Left renal pelvis (tissue), 4 donors: ENCODE measurements at places on chromosomes 6 and 20.

DNA sequence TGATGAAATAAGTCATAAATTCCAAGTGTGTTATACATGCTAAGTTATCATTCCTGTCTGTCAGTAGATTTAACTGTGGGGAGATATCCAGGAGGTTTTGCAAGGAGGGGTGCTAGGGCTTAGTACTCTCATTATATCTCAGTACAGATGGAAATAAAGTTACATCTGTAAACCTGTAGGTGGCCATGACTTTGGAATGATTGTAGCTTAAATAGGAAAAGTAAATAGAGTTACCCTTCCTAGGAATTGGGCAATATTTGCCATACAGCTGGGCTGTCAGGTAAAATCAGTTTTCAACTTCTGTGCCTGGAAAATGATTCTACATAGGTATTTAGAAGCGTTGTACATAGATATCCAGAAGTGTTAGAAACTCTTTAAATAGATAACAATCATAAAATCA is 19.8 kb upstream of the TGM3 start:
- no peak for DNase-seq

DNA sequence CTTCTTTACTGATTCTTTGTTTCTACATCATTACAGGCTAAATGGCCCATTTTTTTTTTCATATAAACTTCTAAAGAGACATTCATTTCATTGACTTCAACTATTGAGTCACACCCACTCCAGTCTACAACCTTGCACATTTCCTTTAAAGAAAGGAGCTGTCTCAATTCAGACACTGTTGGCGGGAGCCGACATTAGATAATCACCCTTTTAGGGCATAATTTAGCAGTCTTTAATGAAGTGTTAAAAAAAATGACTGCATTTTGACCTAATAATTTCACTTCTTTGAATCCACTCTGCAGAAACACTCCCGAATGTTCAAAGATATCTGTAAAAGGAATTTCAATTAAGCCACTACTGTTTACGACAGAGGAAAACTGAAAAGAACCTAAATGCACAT is 1.5 kb downstream of the EPM2A start:
- no peak for DNase-seq

DNA sequence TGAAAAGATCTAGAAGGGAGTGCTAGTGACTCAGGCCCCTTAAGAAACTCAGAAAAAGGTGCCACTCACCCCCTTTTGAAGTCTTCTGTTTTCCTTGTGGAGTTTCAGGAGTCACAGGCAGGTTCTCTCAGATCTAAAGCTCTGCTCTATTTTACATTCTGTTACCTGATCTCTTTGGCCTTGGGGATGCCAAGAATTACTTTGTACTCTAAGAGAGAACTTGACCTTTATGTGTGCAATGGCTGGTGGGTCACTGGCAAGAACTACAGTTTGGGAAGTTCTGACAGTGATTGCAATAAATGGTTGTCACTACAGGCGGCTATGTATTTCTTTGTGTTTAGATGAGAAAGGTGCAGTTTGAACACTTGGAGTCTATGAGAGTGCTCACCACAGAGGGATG is 24.2 kb upstream of the ENPP4 start:
- no peak for DNase-seq

- no peak for DNase-seq
These were observed 85.7 kb downstream of the TMEM170B start for GRCh38 chr6:11623272-11623671.

GRCh38 chr20:45038745-45039474 is 62.0 kb downstream of the KCNS1 start:
- DNase-seq, result no peak

DNA sequence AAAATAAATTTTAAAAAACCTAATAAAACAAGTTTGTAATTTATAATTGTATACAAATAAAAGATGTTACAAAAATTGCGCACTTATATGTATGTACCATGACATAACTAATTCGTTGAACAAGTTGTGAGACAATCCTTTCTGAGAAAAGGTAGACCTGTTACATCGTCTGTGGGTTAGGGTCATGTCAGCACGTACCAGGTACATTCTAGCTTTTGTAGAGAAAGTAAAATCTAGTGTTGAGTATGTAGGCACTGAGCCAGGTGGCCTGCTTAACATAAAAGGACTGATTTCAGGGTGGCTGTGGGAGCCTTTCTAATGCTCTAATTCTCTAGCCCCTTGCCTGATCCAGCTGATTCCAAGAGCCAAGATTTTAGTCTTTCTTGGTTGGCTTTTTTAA is 10.4 kb downstream of the RPL7L1 start:
- DNase-seq, result no peak

DNA sequence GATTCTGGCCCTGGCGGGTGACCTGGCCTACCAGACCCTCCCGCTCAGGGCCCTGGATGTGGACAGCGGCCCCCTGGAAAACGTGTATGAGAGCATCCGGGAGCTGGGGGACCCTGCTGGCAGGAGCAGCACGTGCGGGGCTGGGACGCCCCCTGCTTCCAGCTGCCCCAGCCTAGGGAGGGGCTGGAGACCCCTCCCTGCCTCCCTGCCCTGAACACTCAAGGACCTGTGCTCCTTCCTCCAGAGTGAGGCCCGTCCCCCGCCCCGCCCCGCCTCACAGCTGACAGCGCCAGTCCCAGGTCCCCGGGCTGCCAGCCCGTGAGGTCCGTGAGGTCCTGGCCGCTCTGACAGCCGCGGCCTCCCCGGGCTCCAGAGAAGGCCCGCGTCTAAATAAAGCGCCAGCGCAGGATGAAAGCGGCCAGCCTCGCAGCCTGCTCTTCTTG is 868 bp upstream of the SLC2A4RG start:
- DNase-seq, result no peak

DNA sequence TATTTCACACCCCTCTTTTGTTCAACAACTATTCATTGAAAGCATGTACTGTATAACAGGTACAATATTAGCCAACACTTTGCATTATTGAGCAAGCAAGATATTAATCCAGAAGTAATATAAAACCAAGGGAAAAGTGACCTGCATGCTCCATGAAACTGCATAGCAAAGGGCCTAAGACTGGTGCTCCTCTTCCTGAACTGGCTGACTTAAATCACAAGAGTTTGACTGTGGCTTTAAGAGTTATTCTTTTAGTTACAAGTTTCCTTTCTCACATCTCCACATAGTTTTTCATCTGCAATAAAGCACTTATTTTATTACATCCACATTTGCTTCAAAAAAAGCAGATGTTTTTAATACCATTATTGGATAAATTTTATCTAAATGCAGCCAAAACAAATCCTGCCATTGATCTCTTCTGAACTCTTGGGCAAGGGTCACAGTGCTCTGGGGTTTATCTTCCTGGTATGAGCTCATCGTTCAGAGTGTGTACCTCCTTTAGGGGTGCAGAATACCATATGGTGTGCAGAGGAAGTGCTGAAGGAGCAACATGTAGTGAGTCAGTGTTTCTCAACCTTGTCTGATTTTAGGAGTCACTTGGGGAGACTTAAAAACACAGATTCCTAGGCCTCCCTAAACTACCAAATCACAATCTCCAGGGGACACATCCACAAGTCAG is 1225.9 kb upstream of the MAP3K7 start:
- no peak for DNase-seq

GRCh38 chr6:32794510-32794909 is 22.3 kb downstream of the HLA-DOB start:
- DNase-seq, result no peak

DNA sequence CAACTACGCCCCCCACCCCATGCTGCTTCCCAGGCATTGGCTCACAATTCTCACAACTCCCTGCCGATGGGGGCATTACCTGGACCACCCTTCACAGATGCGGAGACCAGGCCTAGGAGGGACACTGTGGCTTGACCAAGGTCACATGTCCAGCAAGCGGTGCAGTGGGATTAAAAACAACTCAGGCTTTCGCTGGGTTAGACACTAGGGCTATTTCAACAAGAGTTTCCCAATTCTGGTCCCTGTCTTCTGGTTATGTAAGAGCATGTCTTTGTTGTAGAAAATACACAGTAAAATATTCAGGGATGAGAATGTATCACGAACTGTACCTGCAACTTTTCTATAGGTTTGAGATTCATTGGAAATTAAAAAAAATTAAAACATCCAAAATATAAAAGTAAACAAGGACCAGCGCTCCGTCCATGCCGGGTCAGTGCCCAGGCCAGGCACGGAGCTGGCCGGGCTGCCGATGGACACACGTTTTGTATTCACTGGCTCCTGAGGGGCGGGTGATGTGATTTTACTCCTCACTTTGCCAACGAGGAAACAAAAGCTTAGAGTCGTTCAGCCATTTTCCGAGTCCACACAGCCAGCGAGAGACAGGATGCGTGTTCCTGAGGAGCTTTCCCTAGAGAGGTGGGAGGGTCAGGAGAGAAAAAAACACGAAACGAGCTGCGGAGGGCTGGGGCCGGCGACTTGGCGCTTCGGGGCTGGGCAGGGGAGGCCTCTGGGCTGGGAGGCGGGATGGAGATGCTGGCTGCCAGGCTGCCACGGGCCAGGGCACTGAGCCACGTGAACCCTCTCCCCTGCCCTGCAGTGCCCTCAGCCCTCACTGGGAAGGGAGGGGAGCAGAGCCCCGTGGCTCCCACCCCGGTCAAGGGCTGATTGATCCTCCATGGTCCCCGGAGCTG is 17.1 kb upstream of the VSTM2L start:
- DNase-seq, result no peak

- no peak for DNase-seq
These were observed 13.7 kb upstream of the SLC22A16 start for GRCh38 chr6:110490110-110490509.

DNA sequence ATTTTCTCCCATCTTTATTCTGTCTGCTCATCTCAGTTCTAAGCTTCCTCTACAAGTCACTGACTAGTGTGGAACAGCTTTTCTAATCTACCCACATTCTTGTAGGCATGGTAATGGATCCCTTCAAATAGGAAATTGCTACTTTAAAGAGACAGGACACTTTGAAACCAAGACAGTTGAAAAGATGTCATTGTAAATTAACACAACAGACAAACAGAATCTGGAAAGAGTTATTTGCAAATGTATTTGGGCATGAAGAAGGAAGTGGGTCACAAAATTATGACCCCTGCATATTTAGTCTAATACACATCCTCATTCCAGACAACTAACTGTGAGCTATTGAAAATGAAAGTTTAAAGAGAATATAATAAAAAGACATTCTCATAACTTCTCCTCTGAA is 298.2 kb upstream of the MARCKS start:
- DNase-seq, result no peak

DNA sequence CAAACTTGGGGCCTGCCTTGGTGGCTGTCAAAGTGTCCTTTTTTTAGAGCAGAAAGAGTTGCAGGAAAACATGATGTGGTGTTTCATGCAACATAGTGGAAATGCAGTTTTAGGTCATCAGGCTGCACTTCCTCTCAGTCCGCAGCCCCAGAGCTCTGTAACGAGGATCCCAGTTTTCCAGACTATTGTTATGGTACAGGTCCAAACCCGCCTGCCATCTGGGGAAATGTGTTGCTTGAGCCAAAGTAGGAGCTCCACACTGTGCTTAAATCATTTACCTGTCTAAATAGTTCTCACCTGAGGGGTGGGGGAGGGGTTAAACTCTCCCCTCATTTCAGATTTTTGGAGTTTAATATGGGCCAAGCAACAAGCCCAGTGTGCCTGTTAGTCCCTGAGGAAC is 59.8 kb downstream of the GOPC start:
- DNase-seq, result no peak

DNA sequence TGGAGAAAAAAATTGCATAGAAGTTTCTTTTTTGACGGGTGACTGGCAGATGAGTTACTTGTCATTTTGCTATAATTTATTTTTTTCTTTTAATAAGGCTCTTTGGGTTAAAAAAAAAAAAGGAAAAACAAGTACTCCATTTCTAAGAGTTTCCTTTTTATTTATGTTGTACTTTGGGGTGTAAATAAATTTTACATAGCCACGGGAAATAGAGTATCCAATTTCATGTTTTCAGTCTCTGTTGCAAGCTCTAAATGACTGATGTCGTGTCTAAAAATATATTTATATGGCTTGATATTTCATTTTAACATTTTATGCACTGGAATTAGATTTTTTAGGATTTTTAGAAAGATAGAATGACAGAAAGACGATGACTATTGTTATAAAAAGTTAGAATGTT is 3.4 kb downstream of the EYA4 start:
- no peak for DNase-seq

DNA sequence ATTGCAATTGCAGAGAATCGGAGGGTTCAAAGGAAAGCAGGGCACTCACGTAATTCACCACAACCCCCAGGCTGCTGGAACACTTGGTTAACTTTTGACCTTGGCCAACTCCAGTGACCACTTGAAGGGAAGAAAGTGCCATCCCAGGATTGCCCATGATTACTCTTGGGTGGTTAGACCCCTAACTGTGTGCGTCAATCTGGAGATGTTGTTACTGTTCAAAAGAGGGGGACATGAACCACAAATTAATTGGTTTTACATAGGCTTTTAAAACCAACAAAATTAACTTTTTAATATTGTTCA is 50.1 kb upstream of the NCOA3 start:
- no peak for DNase-seq

- DNase-seq, result no peak
These were observed 1.2 kb downstream of the TTLL9 start for GRCh38 chr20:31871618-31871954.

GRCh38 chr6:155291291-155291690 is 23.0 kb downstream of the TFB1M start:
- no peak for DNase-seq

DNA sequence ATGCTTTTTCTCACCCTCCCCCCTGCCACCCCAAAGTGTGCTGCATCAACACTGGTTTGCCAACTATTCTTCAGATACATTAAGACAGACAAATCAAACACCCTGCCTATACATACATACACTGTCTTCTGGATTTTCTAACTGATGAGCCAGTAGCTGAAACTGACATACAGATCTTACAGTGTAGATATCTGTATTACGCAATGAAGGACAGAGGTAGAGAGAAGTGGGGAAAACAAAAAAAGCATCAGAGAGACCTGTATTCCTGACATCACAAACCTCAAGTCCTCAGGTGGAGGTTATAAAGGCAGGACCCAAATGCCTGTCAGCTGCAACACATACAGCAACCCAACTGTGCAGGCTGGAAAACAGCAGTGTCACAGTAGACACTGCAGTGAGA is 535.4 kb downstream of the HACE1 start:
- DNase-seq, result no peak

GRCh38 chr6:111301946-111302345 is 181.1 kb downstream of the REV3L start:
- DNase-seq, result no peak

DNA sequence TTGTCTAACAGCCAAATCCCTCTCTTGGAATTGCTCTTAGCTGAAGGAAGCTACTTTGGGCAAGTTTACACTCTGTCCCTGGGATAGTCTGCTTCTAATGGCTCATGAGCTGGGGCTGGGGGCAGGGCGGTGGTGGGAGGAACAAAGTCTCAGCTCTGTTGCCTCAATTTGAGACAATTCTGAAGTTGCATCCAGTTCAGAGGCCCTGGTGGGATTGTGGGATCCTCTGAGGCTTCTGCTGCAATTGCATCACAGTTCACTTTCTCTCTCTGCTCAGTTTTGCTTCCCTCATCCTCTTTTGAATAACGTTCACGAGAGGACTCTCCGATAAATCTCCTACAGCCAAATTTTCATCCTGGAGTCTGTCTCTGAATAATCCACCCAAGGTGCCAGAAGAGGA is 440.6 kb upstream of the SLC35B3 start:
- no peak for DNase-seq

DNA sequence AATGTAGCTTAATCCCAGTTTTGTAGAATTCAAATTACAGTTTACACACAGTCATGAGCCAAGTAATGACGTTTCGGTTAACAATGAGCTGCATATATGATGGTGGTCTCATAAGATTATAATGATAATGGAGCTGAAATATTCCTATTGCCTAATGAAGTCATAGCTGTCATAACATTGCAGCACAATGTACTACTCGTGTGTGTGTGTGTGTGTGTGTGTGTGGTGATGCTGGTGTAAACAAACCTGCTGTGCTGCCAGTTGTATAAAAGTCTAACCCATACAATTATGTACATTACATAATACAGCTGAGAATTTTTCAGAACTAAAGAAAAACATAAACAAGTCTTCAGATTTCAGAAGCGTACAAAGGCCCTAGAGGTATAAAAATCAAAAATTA is 66.7 kb upstream of the ARID1B start:
- no peak for DNase-seq
